AG09309 (cell line): ENCODE measurements at places on chromosomes 4 and X.

DNA sequence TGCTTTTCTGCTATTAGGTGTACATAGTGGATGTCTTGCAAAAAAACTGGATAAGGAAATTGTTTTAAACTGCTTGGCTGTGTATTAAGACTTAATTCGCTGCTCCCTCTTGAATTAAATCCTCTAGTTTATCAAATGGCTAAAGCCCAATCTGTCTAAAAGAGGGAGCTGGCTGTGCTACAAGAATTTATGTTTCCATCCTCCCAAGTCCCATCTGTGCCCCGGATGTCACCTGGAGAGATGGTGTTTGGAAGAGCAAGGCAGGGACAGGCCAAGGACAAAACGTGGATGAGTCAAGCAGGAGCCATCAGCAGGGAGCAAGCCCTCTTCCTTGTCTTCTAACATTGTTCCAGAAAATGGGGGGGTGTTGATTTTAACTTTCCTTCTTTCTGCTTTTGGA is 171.3 kb upstream of the LCORL start:
- DNase-seq: no peak

DNA sequence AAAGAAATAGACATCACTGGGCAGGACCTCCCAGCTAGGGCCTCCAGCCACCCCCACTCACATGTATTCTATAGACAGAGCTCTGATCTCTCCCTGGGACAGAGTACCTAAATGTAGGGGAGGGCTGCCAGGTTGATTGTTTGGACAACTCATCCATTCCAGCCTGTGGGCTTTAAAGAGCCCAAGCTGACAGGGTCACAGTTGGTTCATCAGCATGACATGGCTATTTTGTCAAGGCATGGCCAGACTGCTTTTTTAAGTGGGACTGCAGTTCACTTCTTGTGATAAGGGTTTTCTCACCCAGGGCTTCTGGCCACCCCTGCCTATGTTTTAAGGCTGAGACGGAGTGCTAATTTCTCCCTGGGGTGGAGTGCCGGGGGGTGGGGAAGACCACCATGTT is 63.3 kb downstream of the KLHL4 start:
- no peak for DNase-seq

GRCh38 chr4:113147498-113148111 is 98.2 kb downstream of the ANK2 start:
- DNase-seq: no peak

- no peak for DNase-seq
Measured at GRCh38 chr4:85430697-85431096, 44.3 kb upstream of the ARHGAP24 start.

GRCh38 chr4:26074712-26075430 is 160.9 kb downstream of the SMIM20 start:
- DNase-seq: no peak

- DNase-seq: no peak
Measured at GRCh38 chr4:140149846-140150635, 3.9 kb downstream of the MAML3 start.
